Ammon's horn (tissue), 1 donor: ENCODE measurements at places on chromosomes 13 and 19.

GRCh38 chr13:113853518-113854237, 10.2 kb downstream of the GAS6 start:
- DNase-seq = no peak

GRCh38 chr19:5083547-5083965, 114.6 kb downstream of the KDM4B start:
- DNase-seq = no peak

DNA sequence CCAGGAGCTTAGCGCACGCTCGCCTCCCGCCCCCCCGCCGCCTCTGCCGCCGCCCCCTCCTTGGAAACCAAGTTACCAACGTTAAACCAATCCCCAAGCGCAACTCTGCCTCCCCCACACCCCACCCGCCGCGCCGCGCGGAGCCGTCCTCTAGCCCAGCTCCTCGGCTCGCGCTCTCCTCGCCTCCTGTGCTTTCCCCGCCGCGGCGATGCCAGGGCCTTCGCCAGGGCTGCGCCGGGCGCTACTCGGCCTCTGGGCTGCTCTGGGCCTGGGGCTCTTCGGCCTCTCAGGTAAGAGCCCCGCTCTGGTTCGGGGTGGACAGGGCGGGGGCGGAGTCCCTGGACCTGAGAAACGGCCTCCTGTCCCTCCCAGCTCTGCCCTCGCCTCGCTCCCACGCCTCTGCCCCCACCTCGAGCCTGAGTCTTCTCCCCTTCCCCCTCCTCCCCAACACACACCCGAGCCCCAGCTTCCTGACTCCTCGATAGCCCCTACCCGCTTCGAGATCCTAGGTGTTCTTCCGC, at the start of gene ICAM5:
ICAM5 (plus strand) TSS at position 117 of the 521 bp plus-strand sequence; CDS start at position 209, 92 bp downstream.
- peak; percentile 58 for DNase-seq

DNA sequence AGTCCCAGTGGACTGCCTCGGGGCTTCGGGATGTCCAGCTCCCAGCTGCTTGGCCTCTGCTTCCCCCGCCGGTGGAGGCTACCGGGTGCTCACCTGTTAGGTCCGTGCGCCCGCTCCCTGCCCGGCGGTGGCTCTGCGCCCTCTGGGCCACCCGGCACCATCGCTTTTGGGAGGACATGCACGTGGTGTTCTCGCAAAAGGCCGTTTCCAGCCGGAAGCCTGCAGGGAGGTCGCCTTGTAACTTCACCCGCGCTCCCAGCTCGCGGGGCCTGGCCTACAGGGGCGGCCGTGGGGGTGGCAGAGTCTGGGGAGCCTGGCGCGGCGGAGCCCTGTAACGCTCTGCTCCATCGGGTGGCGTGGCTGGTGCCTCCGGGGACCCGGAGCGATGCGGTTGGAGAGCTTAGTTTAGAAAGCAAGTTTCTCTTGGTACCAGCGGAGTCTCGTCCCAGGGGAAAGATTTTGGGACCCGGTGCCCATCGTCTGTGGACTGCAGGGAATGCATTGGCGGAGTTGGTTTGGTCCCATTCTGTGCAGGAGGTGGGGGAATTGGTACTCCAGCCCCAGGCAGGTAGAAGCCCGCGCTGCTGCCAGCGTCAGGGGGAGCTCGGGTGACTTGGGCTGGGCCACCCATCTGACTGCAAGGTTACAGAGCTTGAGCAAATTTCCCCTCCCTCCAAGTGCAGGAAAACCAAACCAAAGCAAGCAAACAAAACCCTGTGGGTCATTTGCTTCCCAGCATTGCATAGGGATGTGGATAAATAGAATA, 673 bp downstream of the SPATA13 start:
- DNase-seq = peak; percentile 57

- DNase-seq = no peak
Measured at GRCh38 chr13:29524176-29524575, 71.3 kb downstream of the SLC7A1 start.

- DNase-seq = no peak
Measured at GRCh38 chr13:30138511-30138910, 168.8 kb downstream of the KATNAL1 start.

GRCh38 chr13:113393226-113393562, 29.3 kb upstream of the GRTP1 start:
- DNase-seq = no peak

- peak; percentile 29 for DNase-seq
Measured at GRCh38 chr19:43777163-43777695, 3.5 kb downstream of the KCNN4 start.

GRCh38 chr19:50916069-50916468, 4.9 kb upstream of the KLK4 start:
- no peak for DNase-seq

- no peak for DNase-seq
Measured at GRCh38 chr13:106850973-106851650, 283.2 kb upstream of the ARGLU1 start.

DNA sequence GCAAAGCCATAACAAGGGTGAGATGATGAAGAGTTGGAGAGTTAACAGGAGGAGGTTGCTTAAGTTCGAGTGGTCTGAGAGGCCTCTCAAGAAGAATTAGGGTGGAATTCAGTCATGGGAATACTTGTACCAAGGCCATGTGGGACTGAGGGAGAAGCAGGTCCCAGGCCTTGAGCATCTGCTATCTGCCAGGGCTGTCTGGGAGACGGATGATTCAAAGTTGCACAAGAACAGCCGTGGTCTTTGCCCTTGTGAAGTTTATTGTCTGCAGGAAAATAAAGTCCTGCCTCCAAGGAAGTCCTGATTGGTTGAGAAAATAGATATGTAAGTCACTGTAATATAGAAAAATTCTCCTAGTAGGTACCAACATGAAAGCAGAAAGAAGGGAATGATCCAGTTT, 178.8 kb upstream of the RFC3 start:
- DNase-seq = no peak

DNA sequence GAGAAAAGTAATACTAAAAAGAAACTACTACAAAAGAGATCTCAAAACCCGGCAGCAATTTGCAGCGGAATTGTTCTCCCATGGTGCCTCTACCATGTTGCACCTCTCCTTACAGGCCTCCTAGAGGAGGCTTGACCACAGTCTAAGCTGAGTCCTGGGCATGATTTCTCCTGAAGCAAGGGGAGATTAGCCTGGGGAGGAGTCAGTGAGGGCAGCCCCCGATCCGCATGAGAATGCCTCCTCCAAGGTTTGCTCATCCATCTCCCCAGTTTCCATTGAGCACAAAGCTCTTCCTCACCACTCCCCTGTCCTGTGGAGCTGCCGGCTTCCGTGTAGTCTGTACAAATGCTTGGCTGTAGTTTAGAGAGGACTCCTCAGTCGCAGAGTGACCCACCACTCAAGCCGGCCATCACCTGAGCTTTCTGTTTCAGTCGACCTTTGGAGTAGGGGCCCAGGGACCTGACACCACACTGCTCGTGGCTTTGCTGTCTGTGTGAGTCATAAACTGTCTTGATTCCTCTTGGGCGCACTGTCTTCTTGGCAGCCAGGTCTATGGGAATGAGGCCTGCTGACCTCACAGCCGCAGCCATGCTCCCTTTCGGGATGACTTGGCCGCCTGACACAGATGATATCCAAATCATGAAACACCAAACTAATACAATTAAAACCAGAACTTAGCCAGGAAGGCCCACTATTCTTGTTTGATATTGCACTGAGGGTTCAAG, 72.3 kb downstream of the C1QTNF9 start:
- DNase-seq = no peak

GRCh38 chr19:38695317-38695683, 47.9 kb downstream of the ACTN4 start:
- no peak for DNase-seq

DNA sequence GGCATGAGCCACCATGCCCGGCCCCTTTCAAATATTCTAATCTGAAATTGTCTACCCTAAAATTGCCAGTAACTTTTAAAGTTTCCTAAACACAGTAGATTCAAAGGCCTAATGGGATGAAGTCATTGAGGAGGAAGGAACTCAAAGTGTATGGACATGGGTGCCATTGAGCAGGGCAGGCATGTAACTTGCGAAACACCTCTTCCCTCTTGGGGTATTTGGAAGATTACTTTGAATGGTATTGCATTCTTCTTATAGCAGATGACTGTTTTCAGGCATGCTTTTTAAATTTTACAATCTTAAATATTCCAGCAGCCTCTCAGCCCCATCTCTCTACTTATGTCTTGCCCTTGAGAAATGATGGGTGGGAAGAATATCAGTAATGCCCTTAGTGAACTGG, 21.0 kb downstream of the TM9SF2 start:
- DNase-seq = no peak

- DNase-seq = no peak
Measured at GRCh38 chr13:112170823-112171569, 104.0 kb downstream of the SOX1 start.

- DNase-seq = no peak
Measured at GRCh38 chr19:57308514-57308913, 11.8 kb upstream of the ZNF543 start.

DNA sequence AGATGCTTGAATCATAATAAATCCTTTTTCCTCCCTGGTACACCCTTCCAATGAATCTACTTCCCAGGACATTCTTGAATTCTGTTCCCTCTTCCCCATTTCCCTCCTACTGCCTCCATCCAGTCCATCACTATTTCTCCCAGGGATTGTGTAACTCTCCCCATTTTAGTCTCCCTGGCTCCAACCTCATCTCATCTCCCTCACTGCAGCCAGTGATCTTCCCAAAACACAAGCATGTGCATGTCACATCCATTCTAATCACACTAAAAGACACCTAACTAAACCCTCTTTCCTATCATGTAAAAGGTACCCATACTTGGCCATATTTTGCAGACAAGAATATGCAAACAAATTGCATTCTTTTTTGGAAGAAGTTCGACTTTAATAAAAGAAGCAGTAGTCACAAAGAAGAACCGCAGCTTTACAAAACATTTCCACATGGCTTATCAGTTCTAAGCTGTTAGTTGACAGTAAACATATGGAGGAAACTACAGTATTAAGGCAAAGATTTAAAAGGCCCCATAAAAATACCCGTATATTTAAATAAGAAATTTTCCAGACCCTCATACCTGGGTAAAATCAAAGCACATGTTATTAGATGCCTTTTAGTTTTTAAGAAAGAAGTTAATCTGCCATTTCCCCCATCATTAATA, 111.0 kb downstream of the KCTD12 start:
- no peak for DNase-seq

GRCh38 chr19:56092685-56093631, 28.1 kb downstream of the ZNF787 start:
- DNase-seq = no peak

- DNase-seq = no peak
Measured at GRCh38 chr19:58374200-58374599, 6.6 kb downstream of the ZNF837 start.

GRCh38 chr19:3550947-3551791, 6.2 kb downstream of the MFSD12 start:
- no peak for DNase-seq

DNA sequence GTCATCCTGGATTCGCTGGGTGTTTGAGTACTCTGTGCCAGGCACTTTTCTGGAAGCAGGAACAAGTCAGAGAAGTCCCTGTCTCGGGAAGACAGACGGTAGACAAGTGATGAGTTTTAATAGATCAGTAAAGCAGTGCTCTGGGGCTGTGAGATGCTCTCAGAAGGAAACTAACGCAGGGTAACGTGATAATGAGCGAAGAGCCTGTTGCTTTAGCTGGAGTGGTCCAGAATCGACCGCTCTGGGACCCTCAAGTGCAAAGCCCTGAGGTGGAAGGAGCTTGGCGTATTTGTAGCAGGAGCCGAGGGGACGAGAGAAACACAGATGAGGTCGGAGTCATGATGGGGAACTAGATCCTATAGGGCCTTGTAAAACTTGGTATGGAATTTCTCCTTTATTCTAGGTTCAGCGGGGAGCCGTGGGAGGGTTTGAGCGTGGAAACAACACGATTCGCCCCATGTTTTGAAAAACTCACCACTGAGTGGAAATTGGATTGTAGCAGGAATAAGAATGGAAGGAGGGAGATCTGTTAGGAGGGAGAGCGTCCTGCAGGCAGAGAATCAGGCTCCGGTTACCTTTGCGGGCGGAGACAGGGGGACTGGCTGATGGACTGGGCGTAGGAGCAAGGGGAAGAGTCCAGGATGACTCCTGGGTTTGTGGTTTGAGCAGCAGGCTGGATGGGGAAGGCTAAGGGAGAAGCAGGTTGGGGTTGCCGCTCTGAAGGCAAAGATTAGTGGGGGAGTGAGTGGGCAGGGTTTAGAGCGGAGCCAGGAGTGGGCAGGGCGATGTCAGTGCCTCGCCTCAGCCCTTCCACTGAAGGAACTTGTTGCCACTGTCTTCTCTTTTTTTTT, 763 bp downstream of the POLD1 start:
- DNase-seq = no peak

DNA sequence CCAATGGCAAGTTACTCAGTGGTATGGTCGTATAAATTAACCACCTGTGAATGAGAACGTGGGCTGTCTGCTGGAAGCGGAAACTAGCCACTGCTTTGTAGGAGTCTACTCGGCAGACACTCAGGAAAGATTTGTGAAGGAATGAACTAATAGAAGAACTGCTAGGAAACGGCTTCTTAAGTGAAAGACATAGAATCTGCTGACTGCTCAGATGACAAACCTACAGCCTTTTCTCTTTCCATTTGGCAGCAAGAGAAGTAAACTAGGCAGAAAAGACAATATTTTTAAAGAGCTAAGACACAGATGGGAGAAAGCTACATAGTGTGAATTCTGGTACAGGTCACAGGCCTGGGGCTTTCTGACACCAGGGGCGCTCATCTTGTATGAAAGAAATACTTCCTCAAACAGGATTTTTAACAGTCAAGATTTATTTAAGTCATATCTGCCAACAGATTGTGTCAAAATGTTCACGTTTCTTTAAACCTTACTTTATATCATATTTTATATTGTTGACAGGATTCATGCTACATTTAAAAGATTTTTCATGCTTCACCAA, 78.4 kb downstream of the MIPEP start:
- no peak for DNase-seq

DNA sequence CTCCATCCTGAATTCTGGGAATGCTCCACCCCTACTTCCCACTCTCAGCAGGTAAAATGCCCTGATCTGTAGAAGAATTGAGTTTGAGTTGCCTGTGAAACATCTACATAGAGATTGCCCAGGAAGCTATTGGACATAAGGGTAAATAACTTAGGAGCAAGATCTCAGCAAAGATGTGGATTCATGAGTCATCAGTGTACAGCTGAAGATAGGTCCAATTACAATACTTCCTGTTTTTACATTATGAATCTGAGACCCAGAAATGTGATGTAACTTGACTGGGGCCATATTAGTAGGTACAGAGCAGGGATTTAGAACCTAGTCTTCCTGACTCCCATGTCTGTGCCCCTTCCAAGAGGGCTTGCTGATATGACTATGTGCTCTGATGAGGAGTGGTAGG, 79.4 kb upstream of the FNDC3A start:
- no peak for DNase-seq

DNA sequence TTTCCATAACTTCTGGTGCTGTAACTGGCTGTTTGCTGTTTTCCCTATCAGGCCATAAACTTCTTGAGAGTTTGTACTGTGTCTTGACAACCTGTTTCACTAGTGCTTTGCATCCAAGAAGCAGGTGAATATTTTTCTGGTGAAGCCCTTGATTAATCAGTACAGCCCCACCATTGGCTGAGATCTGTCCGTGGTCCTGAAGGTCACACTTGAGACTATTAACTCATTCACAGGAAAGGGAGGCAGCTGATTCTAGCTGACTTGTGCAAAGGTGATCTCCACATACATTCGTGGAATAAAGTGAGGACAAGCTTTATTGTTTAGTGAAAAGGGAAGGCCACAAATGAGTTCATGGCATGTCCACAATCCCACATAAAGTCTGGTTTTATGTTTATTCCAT, 61.4 kb upstream of the ZNF835 start:
- no peak for DNase-seq

GRCh38 chr13:114152831-114153371, 20.5 kb upstream of the RASA3 start:
- DNase-seq = peak; percentile 50
